H1 (cell line): ENCODE measurements at places on chromosomes 5 and 9. TPM values are rescaled to one million over a fixed set of nuclear protein-coding genes. Genes with fewer than 3 reads are reported as not detected.
A peak's percentile ranks its signal among the peaks of the same experiment; 100 is the strongest.

STRBP gene
- 105 and 106 TPM in 2 replicates for total RNA-seq

STX17 gene
- 16.3 TPM in 2 replicates for total RNA-seq

DOLK gene
- total RNA-seq = 17.2 and 18.8 TPM in 2 replicates

SOHLH1 gene
- total RNA-seq = not detected in 2 replicates

GPR151 gene
- not detected in 2 replicates for total RNA-seq

LRRTM2 gene
- not detected in 2 replicates for total RNA-seq

PSMD5 gene
- 30.0 and 30.5 TPM in 2 replicates for total RNA-seq

ZNF883 gene
- total RNA-seq = 19.2 and 20.2 TPM in 2 replicates

CER1 gene
- 2.2 and 3.4 TPM in 2 replicates for total RNA-seq

CCNI2 gene
- 1.4 TPM in 2 replicates for total RNA-seq

ABCA1 gene
- total RNA-seq = 7.8 and 8.5 TPM in 2 replicates

SNAPC4 gene
- total RNA-seq = 15.1 and 18.1 TPM in 2 replicates

DNA sequence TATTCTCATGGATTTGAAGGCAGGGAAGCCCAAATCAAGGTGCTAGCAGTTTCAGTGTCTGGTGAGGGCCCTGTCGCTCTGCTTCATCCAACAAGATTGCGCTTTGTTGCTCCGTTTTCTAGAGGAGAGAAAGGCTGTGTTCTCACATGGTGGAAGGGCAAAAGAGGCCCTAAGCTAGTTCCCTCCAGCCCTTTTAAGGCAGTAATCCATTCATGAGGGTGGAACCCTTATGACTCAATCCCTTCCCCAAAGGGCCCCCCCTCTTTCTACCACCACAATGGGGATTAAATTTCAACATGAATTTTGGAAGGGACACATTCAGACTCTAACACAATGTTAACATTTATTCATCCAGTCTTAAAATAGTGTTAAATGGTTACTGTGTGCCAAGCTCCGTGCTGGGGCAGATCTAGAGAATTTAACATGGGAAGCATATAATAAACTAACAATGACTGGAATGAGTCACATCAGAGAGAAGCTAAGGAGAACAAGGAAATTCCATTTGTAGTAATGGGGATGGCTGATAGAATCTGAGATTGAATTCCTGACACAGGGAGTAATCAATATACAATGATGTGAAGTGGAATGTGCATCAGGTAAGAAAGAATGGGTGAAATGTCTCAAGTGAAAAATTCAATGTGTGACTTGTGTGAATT lies 382.8 kb upstream of the ZNF608 start:
- H3K36me3 ChIP-seq = no peaks in the 10 kb centered on the region
- H3K4me3 ChIP-seq = no peak overlapping the region
- no peaks in the 10 kb centered on the region for H3K4me1 ChIP-seq
- no peaks in the 10 kb centered on the region for H3K27me3 ChIP-seq
- no peak for DNase-seq

DNA sequence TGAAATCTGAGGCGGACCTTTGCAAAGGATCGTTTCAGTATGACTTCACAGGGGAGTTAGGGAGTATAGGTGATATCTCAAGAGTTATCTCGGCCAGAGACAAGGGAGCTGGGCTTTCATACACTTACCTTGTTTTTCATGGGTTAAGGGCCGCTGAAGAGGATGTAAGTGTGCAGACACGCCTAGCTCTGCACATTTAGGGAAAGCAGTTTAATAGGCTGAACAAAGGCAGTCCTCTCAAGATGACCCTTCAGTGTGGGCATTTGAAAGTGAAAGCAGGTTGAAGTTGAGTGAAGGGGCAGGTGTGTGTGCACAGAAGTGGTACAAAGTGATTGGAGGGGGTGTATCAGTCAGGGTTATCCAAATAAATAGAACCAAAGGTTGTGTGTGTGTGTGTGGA lies 33.1 kb upstream of the PRXL2C start:
- no peaks in the 10 kb centered on the region; the same call in 1 of the 2 replicates for H3K36me3 ChIP-seq
- no peak overlapping the region for H3K4me3 ChIP-seq
- H3K27me3 ChIP-seq = no peaks in the 10 kb centered on the region
- no peak for DNase-seq
- no peaks in the 10 kb centered on the region for H3K4me1 ChIP-seq
- H3K27ac ChIP-seq = no peak overlapping the region

GRCh38 chr9:85224729-85225128 lies 517.0 kb downstream of the AGTPBP1 start:
- no peak overlapping the region for H3K27ac ChIP-seq
- no peaks in the 10 kb centered on the region for H3K4me1 ChIP-seq
- no peaks in the 10 kb centered on the region for H3K27me3 ChIP-seq
- H3K4me3 ChIP-seq = no peak overlapping the region
- no peaks in the 10 kb centered on the region for H3K36me3 ChIP-seq

DNA sequence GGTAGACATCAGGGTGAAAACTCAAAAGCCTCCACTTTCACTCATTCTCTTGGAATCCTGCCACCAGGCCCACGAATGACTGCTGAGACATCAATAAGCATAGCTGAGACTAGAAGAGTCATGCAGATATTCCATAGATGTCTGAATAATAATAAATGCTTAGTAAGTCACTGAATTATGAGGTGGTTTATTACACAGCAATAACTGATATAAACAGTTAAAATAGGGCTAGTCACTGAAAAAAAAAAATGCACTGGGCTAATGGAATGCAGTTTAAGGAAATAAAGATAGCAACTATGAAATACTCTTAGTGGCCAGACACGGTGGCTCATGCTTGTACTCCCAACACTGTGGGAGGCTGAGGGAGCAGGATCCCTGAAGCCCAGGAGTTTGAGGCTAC lies 262.8 kb upstream of the CDH6 start:
- H3K27ac ChIP-seq = no peak overlapping the region
- H3K27me3 ChIP-seq = no peaks in the 10 kb centered on the region
- no peak for DNase-seq
- no peaks in the 10 kb centered on the region for H3K4me1 ChIP-seq

- no peak for DNase-seq
- H3K4me1 ChIP-seq = no peaks in the 10 kb centered on the region
- H3K36me3 ChIP-seq = peaks cover 2% of the 10 kb centered on the region; the same call in 1 of the 2 replicates
- no peaks in the 10 kb centered on the region for H3K27me3 ChIP-seq
Measured at GRCh38 chr5:113020461-113021273, 44.1 kb downstream of the DCP2 start.

DNA sequence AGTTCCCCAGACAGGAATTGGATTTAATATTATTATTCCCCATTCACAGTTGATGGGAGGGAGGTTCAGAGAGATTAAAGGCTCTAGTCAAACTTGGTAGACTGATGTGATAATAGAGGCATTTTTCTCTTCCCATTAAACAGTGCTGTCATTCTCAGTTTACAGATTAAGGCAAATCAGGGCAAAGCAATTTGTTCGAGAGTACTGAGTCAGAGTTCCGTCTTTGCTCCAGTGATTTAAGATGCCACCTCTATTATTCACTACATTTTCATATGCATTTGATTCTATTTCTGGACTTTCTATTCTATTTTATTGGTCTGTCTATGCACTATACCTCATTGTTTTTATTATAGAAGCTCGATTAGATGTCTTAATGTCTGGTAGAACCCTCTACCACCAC lies 201.0 kb upstream of the RAI14 start:
- H3K4me3 ChIP-seq = no peak overlapping the region
- DNase-seq = no peak

GRCh38 chr5:54717870-54718269 lies 200.3 kb downstream of the SNX18 start:
- H3K4me3 ChIP-seq = no peak overlapping the region
- H3K27ac ChIP-seq = no peak overlapping the region
- no peaks in the 10 kb centered on the region for H3K4me1 ChIP-seq
- DNase-seq = no peak

- no peaks in the 10 kb centered on the region for H3K27me3 ChIP-seq
- H3K4me3 ChIP-seq = no peak overlapping the region
- no peak for DNase-seq
Measured at GRCh38 chr5:154513669-154514084, 35.6 kb upstream of the HAND1 start.

DNA sequence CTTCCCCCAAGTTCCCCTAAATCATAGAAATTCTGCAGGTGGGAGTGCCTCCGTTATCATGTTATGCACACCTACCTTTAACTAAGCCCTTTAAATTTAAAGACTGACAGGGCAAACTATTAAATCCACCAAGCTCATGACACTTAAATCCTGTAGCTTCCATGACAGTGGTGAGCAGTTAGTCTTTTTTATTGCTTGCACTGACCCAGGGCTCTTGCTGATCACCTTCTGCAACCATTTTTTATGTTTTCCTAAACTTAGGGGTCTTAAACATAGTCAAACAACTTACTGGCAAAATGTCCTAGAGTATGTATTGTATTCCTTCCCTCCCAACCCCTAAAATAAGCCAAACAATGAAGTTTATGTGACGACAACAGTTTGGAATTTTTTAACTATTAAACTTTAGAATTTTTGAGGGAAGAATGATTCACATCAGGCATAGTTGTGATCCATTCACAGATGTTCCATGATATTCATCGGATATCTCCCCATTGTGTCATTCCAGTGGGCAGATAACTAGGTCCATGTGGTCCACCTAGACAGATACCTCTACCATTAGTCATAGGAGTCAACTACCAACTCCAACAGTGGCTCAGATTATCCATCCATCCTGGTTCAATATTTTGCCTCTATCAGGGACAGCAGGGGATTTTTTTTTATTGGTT lies 283.1 kb downstream of the ADAMTS6 start:
- no peaks in the 10 kb centered on the region for H3K27me3 ChIP-seq
- DNase-seq = no peak
- H3K4me3 ChIP-seq = no peak overlapping the region
- H3K27ac ChIP-seq = no peak overlapping the region

- no peaks in the 10 kb centered on the region for H3K36me3 ChIP-seq
- no peak for DNase-seq
- no peaks in the 10 kb centered on the region for H3K4me1 ChIP-seq
- no peak overlapping the region for H3K4me3 ChIP-seq
- no peaks in the 10 kb centered on the region for H3K27me3 ChIP-seq
- no peak overlapping the region for H3K27ac ChIP-seq
Measured at GRCh38 chr5:146018514-146019375, 82.4 kb downstream of the SH3RF2 start.

DNA sequence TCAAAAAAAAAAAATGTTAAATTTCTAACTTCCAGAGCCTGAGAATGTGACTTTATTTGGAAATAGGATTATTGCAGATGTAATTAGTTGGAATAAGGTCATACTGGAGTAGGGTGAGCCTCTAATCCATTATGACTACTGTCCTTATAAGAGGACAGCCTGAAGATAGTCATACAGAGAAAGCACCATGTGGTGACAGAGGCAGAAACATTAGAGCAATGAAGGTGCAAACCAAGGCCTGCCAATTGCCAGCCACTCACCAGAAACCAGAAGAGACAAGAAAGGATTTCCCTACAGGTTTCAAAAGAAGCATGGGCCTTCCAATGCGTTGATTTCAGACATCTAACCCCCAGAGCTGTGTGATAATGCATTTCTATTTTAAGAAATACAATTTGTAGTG lies 659.2 kb upstream of the CHD1 start:
- H3K36me3 ChIP-seq = no peaks in the 10 kb centered on the region
- H3K4me1 ChIP-seq = no peaks in the 10 kb centered on the region
- no peak for DNase-seq

- H3K4me3 ChIP-seq = no peak overlapping the region
- no peak for DNase-seq
Measured at GRCh38 chr5:5331848-5332247, 90.6 kb upstream of the ICE1 start.

- no peaks in the 10 kb centered on the region for H3K27me3 ChIP-seq
- H3K36me3 ChIP-seq = peaks cover 10% of the 10 kb centered on the region
- no peak overlapping the region for H3K27ac ChIP-seq
- no peaks in the 10 kb centered on the region for H3K4me1 ChIP-seq
- DNase-seq = no peak
- H3K4me3 ChIP-seq = no peak overlapping the region
Measured at GRCh38 chr9:138060365-138060764, 182.8 kb downstream of the CACNA1B start.

GRCh38 chr9:97501177-97501971 lies at the start of gene TMOD1:
Gene TMOD1 (plus strand): TSS chr9:97501666. CDS start chr9:97524189, 22,523 bp downstream.
- no peak within 1 kb of the TSS for H3K27ac ChIP-seq
- H3K36me3 ChIP-seq = no peaks in the 10 kb centered on the region
- peaks cover 43% of the 10 kb centered on the region for H3K27me3 ChIP-seq
- peak within 1 kb of the TSS; percentile 69 for H3K4me3 ChIP-seq

- H3K27ac ChIP-seq = no peak overlapping the region
- H3K4me3 ChIP-seq = no peak overlapping the region
- no peaks in the 10 kb centered on the region for H3K27me3 ChIP-seq
Measured at GRCh38 chr5:55920784-55921183, 69.6 kb downstream of the IL31RA start.

DNA sequence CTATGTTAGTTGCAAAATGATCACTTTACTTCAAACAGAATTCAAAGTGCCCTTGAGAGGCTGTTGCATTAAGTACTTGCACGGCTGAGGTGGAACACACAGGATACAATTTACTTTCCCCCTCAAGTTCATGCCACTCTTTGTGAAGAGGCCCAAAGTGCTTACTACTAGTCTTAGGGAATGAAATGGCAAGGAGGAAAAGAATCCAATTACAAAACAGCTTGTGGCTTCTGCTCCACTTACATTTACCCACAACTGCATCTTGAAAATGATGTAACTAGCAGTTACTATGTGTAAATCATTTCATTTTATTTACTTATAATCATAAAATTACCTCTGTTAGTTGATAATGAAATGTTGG lies 14.6 kb downstream of the FOXD1 start:
- no peak overlapping the region for H3K4me3 ChIP-seq
- H3K27me3 ChIP-seq = peaks cover 46% of the 10 kb centered on the region
- DNase-seq = no peak
- H3K27ac ChIP-seq = no peak overlapping the region

GRCh38 chr5:485113-485945 lies 38.9 kb downstream of the SLC9A3 start:
- no peak for DNase-seq
- no peaks in the 10 kb centered on the region for H3K27me3 ChIP-seq
- H3K4me3 ChIP-seq = no peak overlapping the region
- no peak overlapping the region for H3K27ac ChIP-seq
- no peaks in the 10 kb centered on the region for H3K36me3 ChIP-seq
- H3K4me1 ChIP-seq = no peaks in the 10 kb centered on the region

DNA sequence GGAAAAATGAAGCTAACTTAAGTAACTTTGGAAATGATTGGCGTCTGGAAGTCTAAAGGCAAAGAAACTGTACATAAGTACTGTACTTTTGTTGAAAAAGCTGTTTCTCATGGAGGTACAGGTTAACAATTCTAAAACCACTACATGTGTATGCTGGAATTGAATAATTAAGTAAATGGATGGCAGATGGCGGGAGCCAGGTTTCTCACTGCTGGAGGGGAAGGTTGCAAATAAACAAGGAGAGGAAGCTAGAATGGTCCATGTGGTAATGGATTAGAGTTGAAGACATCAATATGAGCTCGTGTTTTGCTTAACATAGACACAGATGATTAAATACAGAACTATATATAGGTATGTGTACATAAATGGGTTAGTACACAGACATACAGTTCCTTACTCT lies 43.2 kb upstream of the ASTN2 start:
- no peak overlapping the region for H3K4me3 ChIP-seq
- H3K27me3 ChIP-seq = no peaks in the 10 kb centered on the region
- no peak overlapping the region for H3K27ac ChIP-seq
- H3K4me1 ChIP-seq = no peaks in the 10 kb centered on the region
- no peaks in the 10 kb centered on the region for H3K36me3 ChIP-seq
